HS-5 (cell line): ENCODE measurements at places on chromosomes 16 and 17.

DNA sequence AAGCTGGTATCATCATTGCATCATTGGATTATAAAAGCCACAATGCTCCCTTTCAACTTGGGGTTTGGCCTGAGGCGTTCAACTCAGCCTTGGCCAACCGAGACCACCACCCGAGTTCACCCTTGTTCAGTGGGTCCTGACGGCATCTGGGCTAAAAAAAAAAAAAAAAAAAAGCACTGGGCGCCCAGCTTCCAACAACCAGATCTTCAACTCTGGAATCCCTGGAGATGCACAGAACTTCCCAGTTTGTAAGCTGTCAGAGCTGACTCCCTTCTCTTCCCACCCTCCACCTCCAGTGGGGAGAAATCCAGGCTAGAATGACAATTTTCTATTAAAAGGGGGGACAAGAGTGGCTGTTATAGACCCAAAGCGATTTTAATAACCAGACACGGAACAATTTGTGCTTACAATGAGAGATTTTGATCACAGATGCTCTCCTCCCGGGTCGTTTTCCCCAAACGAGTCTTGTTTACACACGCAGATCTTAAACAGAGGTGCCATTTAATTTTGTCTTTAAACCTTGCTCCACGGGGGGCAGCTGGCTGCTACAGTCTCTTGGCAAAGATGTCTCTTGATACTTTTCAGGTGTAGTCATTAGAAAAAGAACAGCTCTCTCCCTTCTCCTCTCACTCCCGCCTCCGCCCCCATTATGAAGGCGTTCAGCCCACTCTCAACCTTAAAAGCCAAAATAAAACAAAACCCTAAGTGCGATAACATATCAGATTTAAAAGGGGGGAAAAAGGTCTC lies 26.9 kb downstream of the GPRC5B start:
- DNase-seq, result no peak

DNA sequence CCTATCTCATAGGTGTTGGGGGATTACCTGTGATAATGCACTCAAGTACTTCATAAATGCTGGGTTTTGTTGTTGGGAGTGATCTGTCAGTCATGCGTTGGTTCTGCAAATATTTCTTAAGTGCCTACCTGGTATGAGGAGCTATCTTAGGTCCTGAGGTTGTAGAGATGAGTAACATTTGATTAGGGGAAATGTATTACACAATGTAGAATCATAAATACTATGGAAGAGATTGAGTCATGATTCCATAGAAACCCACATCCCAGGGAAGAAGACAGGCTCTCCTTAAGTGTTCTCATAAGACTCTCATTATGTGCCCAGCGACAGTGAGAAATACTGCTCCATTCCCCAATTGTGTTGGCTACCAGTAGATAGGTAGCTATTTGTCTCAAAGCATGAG lies 240.1 kb downstream of the FTO start:
- peak; percentile 19 for DNase-seq

- DNase-seq, result no peak
Measured at GRCh38 chr16:68345351-68345810, 34.6 kb downstream of the PRMT7 start.

DNA sequence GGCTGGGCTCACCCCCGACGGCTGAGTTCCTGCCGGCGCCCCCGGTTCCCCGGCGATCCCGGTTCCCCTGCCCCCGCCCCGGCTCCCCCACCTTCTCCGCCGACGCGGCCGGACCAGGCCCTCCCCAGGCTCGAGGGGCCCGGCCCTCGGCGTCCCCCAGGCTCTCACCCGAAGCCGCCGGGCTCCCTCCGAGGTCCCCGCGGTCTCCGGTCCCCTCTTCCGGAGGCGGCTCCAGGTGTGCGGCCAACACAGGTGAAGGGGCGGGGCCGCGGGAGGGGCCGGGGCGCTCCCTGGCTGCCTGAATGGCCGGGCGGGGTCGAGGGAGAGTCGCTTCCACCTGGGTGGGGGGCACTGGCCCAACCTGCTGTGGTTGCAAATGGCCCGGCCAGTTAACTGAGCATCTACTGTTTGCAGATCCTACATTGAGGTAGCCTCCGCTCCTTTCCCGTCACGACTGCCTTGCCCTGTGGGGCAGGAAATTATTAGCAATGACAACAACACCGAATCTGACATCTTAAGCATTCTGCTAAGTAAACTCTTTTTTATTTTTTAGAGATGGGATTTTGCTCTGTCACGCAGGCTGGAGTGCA lies at the start of gene BICDL2:
BICDL2 (minus strand) TSS at position 219 of the 590 bp plus-strand sequence. CDS start 1,448 bp downstream, outside the sequence.
- no peak for DNase-seq

- no peak for DNase-seq
Measured at GRCh38 chr16:6949240-6949639, 383.4 kb upstream of the RBFOX1 start.

- DNase-seq, result no peak
Measured at GRCh38 chr17:71762526-71762925, 358.3 kb upstream of the SOX9 start.

GRCh38 chr17:29617125-29617480 lies 5.6 kb downstream of the CORO6 start:
- no peak for DNase-seq

DNA sequence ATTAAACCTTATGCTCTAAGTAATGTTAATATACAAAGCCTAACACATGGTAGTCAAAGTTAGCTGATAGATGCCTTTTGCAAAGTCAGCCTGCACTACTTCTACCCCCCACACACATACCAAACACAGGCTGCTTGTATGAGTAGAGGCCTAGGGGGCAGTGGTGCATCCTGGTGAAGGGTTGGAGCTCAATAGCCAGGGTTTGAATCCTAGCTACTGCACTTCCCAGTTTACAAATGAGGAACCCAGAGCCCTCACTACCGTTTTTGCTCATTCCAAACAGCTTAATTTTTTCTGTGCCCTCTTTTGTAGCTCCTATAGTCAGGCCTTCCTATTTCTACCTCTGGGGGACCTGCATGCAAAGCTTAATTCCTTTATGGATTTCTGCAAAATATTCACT lies 18.9 kb upstream of the HYDIN start:
- DNase-seq, result no peak

DNA sequence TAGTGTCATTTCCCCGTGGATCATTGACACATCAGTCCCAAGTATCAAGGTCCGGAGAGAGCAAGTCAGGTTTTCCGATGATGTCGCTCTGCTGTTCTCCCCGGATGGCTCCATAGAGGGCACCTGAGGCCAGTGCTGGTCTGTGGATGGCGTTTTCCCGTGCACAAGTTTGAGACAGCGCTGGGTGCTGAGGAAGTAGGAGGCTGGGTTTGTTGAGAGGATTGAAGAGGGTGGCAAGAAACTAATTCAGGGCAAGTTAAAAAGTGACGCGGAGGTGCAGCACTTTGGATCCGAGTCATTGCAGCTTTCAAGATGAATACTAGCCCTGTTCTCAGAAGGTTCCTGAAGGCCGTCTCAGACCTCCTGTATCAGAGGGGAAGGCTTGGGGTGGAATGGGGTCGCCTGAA lies 7.7 kb downstream of the NUBP1 start:
- DNase-seq, result no peak

GRCh38 chr17:68011199-68011665 lies 15.0 kb upstream of the C17orf58 start:
- DNase-seq, result no peak

- no peak for DNase-seq
Measured at GRCh38 chr16:30523768-30524574, 2.4 kb downstream of the ZNF768 start.

- DNase-seq, result no peak
Measured at GRCh38 chr17:79406316-79406715, 204.5 kb downstream of the RBFOX3 start.

GRCh38 chr17:51687887-51688286 lies 427.5 kb downstream of the UTP18 start:
- no peak for DNase-seq

- DNase-seq, result no peak
Measured at GRCh38 chr16:21949713-21950260, 3.4 kb upstream of the UQCRC2 start.
